Stimulated activated CD4-positive, alpha-beta T cell treated with anti-CD3 and anti-CD28 coated beads, Interleukin-12 subunit alpha, Interleukin-12 subunit beta, amount 100 ng/mL, for 24 hours (primary cell): ENCODE measurements at places on chromosomes 5 and 9.

DNA sequence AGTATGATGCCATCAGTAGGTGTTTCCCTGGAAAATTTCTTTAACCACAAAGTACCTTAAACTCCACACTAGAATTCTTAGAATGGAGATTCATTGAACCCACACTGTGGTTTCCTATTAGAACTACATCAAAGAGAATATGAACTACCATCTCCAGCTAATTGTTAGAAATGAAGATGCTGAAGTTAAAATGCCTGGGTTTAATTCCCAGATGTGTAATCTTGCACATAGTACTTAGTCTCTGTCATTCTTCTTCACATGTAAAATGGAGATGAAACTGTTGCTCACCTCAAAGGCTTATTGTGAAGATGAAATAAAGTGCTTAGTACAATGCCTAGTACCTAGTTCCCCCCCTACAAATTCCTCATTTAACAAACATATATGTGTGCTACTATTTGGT lies 303.3 kb upstream of the CCNG1 start:
- DNase-seq = no peak

DNA sequence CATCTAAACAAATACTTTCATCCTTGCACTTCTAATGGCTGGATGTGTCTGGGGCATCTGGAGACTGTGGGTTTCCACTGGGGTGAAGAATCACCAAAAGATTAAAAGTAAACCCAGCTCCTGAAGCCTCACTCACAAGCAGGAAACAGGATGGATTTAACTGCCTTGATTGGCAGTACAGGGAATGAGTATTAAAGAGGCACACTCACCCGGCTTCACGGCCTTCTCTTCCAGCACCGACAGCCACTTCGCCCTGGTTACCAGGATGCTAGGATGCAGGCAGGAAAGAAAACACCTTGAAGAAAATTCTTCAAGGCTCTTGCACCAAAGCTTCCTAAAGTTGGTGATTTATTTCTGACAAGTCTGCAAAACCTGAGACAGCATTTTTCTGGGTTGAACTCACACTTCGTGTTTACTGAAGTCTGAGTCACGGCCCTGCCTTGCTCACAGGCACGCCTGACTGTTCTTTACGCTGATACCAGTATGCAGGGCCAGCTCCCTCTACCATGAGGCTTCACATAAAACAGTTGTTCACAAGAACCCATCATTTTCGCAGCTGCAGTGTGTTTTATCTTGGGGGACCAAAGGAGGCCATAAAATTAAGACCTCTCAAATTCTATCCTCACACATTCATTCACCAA lies 56.5 kb upstream of the ZNF354A start:
- DNase-seq = no peak

- DNase-seq = no peak
Measured at GRCh38 chr9:107973451-107973850, 483.9 kb upstream of the KLF4 start.

DNA sequence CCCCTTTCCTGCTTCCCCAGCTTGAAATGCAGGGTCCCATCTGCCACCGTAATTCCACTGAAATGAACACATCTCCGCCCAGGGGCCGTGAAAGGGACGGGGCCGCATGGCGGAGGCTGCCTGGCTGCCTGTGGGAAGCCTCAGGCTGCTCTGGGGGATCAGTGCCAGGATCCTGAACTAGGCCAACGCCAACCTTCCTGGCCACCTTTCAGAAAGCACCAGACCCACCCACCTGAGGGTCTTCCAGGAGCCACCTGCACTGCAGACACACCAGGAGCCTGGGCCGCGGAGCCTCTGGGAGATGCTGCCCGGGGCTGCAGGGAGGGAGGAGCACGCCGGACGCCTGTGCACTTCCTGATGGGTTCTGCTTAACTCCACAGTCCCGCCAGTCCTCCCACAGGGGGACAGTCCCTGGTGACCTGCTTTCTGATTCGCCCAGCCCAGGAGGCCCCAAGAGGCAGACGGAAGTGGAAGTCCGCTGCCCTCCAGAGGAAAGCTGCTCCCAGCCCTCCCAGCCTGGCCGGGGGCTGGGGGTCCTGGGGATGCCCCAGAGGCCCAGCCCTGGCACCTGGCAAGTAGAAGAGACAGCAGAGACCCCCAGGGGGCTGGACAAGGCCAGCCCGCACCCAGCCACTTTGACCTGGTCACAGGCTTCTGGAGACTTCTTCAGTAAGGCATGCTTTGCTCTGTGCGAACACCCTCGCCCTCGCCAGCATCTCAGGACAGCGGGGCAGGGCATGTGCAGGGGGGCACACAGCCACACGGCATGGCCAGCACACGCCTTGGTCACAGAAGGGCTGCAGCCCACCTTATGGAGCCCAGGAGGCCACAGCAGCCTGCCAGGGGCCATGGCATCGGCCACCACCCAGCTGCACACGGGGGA lies at the start of gene CARD9:
Gene CARD9 (minus strand): TSS at position 370 of the 883 bp plus-strand sequence. CDS start 1,591 bp downstream, outside the sequence.
- no peak for DNase-seq

- no peak for DNase-seq
Measured at GRCh38 chr9:98185611-98186171, 6.7 kb downstream of the CORO2A start.

DNA sequence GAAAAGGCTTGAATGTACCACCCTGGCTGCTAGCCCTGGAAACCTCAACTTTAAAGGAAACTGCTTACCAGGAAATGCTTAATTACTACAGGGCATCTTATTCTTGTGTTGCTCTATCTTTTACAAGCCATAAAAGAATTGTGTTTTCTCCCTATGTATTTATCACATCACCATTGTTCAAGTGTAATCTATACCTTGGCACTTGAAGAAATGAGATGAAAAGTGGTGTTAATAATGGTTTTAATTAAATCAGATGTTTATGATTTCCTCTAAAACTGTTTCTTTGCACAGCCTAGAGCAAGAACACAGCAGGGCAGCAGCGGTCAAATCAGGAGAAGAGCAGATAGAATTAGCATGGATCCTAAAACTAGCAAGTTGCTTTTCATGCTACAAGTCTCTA lies 131.8 kb upstream of the RGMB start:
- no peak for DNase-seq

- no peak for DNase-seq
Measured at GRCh38 chr5:171479776-171480125, 60.3 kb downstream of the FGF18 start.

GRCh38 chr9:86573886-86574285 lies 219.7 kb upstream of the TUT7 start:
- DNase-seq = no peak

DNA sequence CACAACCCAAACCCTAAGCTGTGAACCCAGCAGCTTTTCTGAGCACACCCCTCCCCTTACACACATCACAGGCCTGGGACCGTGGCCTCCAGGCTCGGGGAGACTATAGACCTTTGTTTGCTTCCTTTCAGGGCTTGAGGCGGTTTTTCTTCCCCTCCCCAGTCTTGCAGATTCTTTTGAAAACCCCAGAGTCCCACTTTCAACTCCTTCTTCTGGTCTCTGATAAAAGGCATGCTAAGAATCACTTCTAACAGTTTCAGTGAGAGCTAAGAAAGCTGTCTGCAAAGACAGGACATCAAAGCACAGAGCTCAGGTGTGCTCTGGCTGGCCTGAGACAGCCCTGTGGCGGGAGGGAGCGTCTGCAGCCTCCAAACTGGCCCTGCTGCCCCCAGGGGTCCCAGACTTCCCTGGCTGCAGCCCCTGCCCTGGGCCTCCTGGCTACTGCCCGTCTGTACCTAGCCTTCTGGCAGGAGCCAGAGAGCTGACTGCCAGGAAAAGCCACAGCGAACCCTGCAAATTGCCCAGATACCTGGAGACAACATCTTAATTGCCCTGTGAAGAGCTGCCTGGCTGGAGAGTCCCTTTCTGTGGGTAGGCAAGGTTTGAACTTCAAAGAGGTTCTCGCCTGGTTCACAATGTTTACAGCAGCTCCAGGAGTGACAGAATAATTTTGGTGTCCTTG lies 138.9 kb downstream of the GADD45G start:
- no peak for DNase-seq

DNA sequence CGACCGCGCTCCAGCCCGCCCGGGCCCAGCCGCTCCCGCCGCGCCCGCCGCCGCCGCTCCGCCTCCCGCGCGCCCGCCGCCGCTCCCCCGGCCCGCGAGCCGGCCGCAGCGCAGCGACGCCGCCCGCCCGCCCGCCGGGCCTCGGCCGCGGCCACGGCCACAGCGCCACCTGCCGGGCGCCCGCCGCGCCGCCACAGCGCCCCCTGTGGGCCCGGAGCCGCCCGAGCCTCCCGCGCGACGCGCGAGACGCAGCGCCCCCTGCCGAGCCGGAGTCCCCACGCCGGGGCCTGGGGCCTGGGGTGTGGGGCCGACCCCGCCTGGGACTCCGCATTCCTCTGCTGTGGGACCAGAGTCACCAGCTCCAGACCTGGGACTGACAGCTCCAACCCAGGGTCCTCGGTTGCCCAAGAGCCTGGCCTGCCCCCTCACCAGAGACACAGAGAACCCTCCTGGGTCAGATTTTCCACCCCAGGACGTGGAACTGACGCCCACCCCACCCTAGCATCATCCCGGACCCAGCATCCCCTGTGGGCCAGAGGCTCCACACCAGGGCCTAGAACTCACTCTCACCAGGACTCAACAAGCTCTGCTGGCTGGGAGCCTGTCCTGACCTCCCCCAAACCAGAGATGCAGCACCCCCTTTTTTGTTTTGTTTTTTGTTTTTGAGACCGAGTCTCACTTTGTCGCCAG lies at the start of gene RAPGEF1:
Gene RAPGEF1 (minus strand): TSS at position 118 of the 690 bp plus-strand sequence. CDS start 246 bp downstream, outside the sequence.
- DNase-seq = peak; percentile 79

- DNase-seq = no peak
Measured at GRCh38 chr9:87447547-87448432, 49.9 kb upstream of the DAPK1 start.

- DNase-seq = no peak
Measured at GRCh38 chr5:1324301-1324700, 20.6 kb downstream of the CLPTM1L start.

GRCh38 chr9:131307974-131308373 lies 18.5 kb downstream of the PLPP7 start:
- DNase-seq = no peak

DNA sequence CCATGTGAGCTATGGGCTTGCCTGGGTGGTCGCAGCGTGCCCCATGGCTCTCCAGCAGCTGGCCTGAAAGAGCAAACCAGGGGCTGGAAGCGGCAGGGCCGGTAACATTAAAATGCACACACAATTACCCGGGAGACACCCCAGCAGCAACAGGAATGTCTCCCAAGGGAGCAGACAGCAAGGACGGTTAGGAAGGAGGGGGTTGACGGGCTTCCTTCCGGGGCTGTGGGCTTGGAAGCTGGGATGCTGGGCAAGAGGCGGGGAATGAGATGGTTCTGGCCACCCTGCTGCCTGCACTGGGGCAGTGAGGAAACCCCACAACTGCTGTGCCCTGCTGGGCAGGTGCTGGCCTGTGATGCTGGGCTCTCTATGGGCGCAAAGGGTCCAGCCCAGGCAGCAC lies 71.8 kb upstream of the ADAMTS2 start:
- DNase-seq = no peak

- no peak for DNase-seq
Measured at GRCh38 chr5:141465351-141465750, 10.4 kb upstream of the PCDHGC3 start.

GRCh38 chr5:175285261-175285660 lies 158.7 kb downstream of the DRD1 start:
- DNase-seq = no peak

DNA sequence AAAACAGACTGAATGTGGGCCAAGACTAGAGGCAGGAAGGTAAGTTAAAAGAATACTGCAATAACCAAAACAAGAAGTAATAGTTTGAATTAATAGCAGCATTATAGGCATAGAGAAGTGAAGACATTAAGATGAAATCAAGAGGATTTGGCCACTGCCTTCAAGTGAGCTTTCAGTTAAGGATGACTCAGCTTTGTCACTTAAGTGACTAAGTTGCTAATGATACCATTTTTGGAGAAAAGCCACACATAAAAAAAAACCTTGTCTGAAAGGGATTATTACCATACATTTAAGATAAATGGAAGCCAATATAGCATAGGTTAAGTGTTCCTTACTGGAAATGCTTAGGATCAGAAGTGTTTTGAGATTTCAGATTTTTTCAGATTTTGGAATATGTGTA lies 57.0 kb downstream of the ECPAS start:
- no peak for DNase-seq

DNA sequence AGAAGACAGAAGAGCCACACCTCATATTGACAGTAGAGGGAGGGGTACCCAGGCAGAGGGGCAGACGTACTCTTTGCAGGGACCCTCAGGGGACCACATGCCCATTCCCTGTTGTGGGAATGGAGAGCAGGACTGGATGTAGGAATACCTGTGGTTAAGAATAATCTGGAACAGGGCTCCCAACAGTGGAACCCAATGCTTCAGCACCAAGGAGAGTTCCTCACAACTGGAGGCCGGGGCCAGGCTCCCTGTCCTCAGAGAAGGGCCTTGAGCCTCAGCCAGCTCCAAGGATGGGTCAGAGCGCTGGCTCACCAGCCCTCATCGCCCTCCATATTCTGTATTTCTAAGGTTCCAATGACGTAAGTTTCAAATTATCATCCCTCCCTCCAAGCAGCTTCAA lies 7.4 kb upstream of the SHC3 start:
- DNase-seq = no peak

DNA sequence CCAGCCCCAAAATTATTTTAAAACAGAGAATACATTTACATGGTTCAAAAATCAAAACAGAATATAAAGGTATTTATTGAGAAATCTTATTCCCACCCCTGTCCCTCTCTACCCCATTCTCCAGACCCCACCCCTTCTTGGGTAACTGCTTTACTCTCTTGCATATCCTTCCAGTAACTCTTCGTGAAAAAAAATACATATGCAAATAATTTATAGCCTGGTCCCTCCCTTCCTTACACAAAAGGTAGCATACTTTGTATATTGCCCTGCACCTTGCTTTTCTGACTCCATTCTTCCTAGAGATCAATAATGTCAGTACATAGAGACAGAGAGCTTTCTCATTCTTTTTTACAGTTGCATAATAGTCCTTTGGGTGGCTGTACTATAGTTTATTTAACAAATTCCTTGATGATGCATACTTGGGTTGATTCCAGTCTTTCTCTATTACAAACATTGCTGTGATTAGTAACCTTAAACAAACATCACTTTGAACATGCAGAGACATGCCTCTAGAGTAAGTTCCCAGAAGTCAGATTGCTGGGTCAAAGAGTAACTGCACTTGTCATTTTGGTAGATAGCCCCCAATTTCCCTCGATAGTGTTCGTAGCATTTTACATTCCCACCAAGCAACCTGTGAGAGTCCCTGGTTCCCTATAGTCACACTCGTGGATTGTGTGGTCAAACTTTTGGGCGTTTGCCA lies 47.9 kb downstream of the STOM start:
- no peak for DNase-seq

DNA sequence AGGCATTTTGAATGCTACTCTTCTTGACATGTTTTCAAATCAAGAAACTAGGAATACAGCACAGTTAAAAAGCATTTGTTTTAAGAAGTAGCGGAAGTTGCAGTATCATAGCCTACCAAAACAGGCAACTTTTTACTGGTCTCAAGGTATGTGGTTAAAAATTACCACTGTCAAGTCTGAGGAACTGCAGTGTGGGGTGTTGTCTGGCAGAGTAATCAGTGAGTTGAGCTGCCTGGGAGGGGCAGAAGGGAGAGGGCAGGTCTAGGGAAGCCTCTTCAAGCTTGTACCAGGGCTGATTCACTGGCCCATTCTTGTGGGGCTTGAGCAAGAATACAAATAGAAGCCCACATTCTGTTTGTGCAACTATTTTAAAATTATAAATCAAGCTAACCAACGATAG lies 42.4 kb upstream of the SV2C start:
- no peak for DNase-seq
